Activated CD4-positive, alpha-beta T cell treated with anti-CD3 and anti-CD28 coated beads, Interleukin-2, amount 10 ng/mL, durations not matched to agents 24 days and 14 days (primary cell): ENCODE measurements at places on chromosomes 11 and 22. TPM values are rescaled to one million over a fixed set of nuclear protein-coding genes. Genes with fewer than 3 reads are reported as not detected.

The MS4A12 gene
- not detected in 2 replicates for total RNA-seq

The YPEL4 gene
- 0.40 and 0.47 TPM in 2 replicates for total RNA-seq

The NELL1 gene
- total RNA-seq, result not detected in 2 replicates

The PRR33 gene
- total RNA-seq, result not detected in 2 replicates

The OR6A2 gene
- total RNA-seq, result 0.35 and 0.50 TPM in 2 replicates

The TBX10 gene
- total RNA-seq, result not detected in 2 replicates

The CNIH2 gene
- total RNA-seq, result 1.0 and 2.7 TPM in 2 replicates

The C22orf42 gene
- total RNA-seq, result not detected in 2 replicates

The CYTH4 gene
- 43.5 and 44.9 TPM in 2 replicates for total RNA-seq

The TNNT3 gene
- total RNA-seq, result 1.1 and 1.2 TPM in 2 replicates

The RFPL3 gene
- not detected in 2 replicates for total RNA-seq

The GAL gene
- 0.92 and 1.8 TPM in 2 replicates for total RNA-seq

The CRYBA4 gene
- not detected in 2 replicates for total RNA-seq

The TRIM49 gene
- total RNA-seq, result not detected in 2 replicates

The KIRREL3 gene
- not detected in 2 replicates for total RNA-seq

The GAB2 gene
- 16.1 and 17.0 TPM in 2 replicates for total RNA-seq

The MOV10L1 gene
- not detected in 2 replicates for total RNA-seq

The NPAS4 gene
- total RNA-seq, result 0.09 TPM in 1 of 2 replicates, not detected in the other

The SLC22A8 gene
- not detected in 2 replicates for total RNA-seq

The SULT4A1 gene
- total RNA-seq, result not detected in 2 replicates

The TRIM6 gene
- total RNA-seq, result 0.14 and 0.62 TPM in 2 replicates

The RFPL1 gene
- not detected in 2 replicates for total RNA-seq

The OR10A2 gene
- not detected in 2 replicates for total RNA-seq

The C11orf16 gene
- not detected in 2 replicates for total RNA-seq

The GRAP2 gene
- total RNA-seq, result 34.4 and 38.4 TPM in 2 replicates

The RAB30 gene
- 13.6 and 15.4 TPM in 2 replicates for total RNA-seq

The LMO1 gene
- total RNA-seq, result not detected in 2 replicates

The MARK2 gene
- total RNA-seq, result 34.2 and 41.0 TPM in 2 replicates

The CLMP gene
- total RNA-seq, result 0.05 and 0.12 TPM in 2 replicates

The HTR3B gene
- not detected in 2 replicates for total RNA-seq

The OLFML1 gene
- not detected in 2 replicates for total RNA-seq

The OR5A1 gene
- not detected in 2 replicates for total RNA-seq
